Caki2 (cell line): ENCODE measurements at places on chromosomes 12 and 14.

DNA sequence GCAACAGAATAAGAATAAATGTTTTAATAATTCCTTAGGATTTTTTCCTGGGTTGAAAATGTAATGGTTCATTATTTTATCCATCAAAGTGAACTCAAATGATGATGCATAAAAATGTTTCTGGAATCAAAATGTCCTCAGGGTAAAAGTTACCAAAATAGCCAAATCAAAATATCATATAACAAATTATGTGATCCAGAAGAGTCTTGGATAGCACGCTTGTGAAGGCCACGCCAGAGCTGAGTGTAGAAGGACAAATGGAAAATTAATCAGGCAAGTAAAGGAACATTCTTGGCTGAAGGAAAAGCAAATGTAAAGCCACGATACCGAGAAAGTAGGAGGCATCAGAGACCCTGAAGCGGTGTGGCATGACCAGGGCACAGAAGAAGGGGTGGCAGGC is 169.2 kb downstream of the CAPZA3 start:
- no peak for DNase-seq

GRCh38 chr12:94511506-94511905 is 51.8 kb upstream of the CEP83 start:
- no peak for DNase-seq

- no peak for DNase-seq
Observed at GRCh38 chr14:57346741-57347140, 43.6 kb upstream of the NAA30 start.

- no peak for DNase-seq
Observed at GRCh38 chr14:87113286-87113685, 879.7 kb downstream of the GALC start.

DNA sequence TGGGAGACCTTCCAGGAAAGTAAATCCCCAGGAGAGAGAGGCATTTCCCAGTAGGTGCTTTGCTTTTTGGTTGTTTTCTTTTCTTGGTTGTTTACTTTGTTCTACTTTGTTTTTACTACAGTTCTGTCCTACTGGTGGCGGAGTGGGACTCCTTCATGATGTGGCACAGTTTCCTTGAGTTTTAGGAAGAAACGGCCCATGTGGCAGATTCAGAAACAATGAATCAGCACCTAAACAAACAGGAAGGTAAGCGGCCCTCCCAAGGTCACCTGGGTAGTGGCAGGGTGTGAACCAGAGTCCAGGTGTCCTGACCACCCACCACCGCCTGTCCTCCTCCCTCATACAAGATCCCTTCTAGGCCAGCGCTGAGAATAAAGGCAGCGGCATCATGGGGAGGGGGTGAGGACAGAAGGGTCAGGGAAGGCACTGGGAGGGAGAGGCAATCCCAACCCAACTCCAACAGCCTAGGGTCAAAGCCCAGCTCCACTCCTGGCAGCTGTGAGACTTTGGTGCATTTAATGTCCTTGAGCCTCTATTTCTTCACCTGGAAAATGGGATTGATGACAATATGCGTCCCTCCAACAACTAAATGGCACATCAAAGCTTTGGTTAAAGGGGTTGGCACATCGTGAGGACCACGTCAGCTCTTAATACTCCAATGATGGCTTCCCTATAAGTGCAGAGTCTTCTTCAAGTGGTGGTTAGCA is 111.5 kb upstream of the BCL2L14 start:
- DNase-seq: peak; percentile 16

DNA sequence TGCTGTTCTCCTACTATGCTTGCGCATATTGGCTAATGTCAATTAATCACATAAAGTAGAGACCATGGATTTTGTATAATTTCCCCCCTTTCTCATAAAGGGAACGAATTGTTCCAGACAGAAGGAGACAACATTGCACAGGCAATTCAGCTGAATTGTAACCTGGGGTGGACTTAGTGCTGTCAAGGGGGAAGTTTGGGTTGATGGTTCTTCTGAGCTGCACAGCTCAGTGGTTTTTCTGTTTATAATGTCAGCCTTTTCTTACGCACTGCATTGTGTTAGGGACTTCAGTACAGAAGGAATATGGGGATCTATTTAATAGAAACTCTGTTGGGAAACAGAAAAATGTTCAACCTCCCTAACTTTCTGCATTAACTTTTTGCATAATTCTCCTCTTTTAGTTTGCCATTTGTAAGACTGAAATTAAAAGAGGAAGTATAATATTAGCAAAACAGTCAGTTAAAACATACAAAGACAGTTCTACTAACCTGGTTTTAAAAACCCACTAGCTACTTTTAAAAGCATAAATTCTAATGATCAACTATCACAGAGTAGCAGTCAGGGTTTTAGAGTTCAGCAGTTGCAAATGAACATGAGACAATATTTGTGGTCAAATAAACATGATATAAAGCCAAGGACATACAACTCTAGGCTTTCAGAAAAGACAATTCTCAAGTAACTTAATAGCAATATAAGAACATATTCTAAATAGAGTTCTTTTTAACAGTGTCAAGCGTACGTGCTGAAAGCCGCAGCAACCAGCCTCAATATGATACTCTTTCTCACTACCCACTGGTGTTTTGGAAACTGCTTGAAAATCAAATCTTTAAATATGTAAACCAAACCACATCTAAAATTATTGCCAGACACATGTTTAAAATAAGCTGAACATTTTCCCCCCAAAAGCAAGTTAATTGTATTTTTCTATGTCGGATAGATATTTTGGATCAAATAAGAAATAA is 393.0 kb downstream of the FSCB start:
- no peak for DNase-seq

GRCh38 chr12:93699271-93700145 is 22.3 kb downstream of the CRADD start:
- DNase-seq: no peak

GRCh38 chr12:119699199-119699760 is 31.3 kb downstream of the PRKAB1 start:
- DNase-seq: peak; percentile 84

- no peak for DNase-seq
Observed at GRCh38 chr12:3964439-3964838, 91.2 kb upstream of the PARP11 start.

GRCh38 chr12:81888106-81888740 is 129.1 kb upstream of the PPFIA2 start:
- peak; percentile 93 for DNase-seq

DNA sequence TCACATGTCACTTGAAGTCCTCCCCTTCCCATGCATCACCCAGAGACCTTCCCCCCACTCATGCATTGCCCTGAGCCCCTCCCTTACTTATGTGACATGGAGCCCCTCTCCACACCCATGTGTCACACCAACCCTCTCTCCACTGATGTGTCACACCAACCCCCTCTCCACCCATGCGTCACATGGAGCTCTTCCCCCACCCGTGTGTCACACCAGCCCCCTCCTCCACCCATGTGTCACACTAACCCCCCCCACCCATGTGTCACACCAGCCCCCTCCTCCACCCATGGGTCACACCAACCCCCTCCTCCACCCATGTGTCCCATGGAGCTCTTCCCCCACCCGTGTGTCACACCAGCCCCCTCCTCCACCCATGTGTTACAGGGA is 30.4 kb downstream of the RTL1 start:
- no peak for DNase-seq

DNA sequence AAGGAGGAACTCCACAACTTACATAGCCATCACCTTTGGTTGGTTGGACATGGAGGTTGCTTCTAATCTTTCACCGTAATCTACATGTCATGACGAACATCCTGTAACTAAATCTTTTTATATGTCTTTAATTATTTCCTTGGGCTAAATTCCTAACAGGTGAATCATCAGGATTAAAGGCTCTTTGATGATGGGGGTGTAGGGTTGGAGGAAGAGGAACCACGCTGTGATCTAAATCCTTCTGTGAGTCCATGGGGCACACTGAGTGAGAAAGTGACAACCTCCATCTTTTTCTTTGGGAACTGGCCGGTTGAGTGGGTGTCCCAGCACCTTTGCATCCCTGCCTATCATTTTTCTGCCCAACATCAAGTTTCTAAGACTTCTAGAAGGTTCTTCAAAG is 31.1 kb upstream of the MAP1LC3B2 start:
- DNase-seq: peak; percentile 65

- DNase-seq: no peak
Observed at GRCh38 chr12:8420506-8420905, 35.3 kb upstream of the CLEC6A start.

DNA sequence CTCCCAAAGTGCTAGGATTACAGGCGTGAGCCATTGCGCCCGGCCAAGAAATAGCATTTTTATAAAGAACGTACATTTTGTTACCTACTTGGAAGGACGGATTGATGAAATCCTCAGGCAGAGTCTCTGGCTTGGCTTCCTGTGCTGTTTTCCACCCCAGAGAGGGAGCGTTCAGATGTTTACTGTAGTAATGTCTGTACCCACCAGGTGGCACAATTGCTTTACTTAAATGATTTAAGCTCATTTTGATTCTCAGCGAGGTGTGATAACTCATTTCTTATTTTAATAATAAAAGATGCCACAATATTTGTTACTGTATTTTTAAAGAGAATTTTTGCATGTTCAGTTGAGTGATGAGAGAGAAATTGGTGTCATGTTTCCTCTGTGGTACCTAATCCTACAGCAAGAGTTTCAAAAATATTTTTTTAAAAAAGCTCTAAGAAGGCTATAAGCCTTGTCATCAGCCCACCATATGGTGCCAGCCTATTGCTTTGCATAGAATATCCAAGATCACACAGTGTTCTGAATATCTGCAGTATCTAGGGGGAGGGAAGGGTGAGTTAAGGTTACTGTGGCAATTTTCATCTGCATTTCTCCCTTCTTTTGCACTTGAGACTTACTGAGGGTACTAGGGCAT is 82.6 kb upstream of the TRAF3 start:
- peak; percentile 43 for DNase-seq

DNA sequence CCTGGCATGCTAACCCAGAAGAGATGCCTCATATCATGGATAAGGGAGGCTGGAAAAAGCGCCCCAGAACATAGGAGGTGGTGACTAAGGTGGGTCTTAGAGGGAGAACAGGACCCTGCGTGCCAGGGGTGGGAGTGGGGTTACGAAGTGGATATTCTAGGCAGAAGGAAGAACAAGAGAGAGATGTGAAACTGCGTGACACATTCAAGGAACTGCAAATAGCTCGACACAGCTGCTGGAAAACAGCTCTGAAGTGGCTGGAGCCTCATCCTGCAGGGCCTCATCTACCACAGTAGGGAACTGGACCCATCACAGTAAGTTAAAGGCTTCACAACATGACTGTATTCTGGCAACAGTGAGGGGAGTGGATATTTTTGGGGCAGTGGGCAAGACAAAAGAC is 61.1 kb downstream of the RNF34 start:
- DNase-seq: no peak

DNA sequence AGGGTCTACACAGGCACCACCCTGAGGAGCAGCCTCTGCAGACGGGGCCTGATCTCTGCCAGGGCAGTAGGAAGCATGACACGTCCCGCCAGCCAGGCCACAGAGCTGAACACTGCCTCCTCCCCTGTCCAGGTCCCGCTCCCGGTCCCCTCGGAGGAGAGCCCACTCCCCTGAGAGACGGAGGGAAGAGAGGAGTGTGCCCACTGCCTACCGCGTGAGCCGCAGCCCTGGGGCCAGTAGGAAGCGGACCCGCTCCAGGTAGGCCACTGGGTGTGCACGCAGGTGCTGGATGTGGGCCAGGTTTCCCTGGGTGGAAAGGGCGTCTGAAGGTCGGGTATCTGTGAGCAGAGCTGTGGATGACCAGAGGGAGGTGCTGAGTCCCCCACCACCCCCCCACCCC is 41.9 kb upstream of the MMP17 start:
- DNase-seq: no peak

DNA sequence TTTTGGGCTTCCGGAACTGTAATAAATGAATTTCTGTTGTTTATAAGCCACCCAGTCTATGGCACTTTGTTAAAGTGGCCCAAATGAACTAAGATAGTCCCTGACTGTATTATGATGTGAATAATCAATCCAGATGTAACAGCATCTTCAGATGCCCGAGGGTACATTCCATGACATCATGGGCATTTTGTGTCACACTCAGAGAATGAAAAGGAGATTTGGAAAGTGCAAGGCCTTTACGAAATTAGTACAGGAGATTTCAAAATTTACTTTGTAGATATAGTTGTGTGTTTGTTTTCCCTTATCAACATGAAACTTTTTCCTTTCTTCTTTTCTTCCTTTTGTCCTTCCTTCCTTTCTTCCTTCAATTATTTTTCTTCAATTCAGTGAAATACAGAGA is 54.2 kb upstream of the AMIGO2 start:
- no peak for DNase-seq

DNA sequence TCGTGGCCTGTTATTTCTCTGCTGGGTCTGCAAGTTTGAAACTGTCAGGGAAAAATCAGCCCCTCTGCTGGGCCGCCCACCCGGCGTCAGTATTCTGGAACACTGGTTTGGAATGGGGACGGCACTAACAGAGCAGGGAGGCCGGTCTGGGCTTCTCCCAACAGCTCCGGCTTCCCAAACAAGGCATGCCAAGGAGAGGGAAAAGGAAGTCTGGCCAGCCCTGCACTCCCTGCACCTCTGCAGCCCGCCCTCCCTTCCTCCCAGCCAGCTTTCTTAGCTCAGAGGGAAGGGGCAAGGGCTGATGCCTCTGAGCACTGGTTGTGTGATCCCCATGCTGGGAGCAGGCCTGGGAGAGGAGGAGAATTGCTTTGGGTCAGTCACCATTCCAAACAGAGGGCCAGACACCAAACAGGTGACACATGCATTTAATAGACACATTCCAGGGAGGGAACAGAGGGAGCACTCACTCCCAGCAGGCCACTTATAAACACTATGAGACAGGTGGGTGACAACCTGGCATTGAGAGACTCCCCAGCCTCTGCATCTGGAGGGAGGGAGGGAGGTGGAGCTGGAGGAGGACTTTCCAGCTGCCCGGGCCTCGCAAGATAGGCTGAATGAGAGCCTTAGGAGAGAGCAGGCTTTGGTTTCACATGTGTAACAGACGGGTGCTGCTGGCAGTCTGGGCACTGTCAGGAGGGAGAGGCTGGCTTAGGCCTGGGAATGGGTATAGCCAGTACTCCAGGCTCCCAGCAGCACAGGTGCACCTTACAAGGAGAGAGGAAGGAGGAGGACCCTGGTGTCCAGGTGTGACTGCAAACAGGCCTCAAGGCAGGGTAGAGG is 10.3 kb downstream of the KRT75 start:
- no peak for DNase-seq

- no peak for DNase-seq
Observed at GRCh38 chr14:23787436-23787835, 151.3 kb downstream of the DHRS2 start.

- no peak for DNase-seq
Observed at GRCh38 chr14:88045705-88046104, 40.8 kb downstream of the GPR65 start.

GRCh38 chr12:82757656-82758055 is 71.0 kb downstream of the TMTC2 start:
- DNase-seq: no peak

DNA sequence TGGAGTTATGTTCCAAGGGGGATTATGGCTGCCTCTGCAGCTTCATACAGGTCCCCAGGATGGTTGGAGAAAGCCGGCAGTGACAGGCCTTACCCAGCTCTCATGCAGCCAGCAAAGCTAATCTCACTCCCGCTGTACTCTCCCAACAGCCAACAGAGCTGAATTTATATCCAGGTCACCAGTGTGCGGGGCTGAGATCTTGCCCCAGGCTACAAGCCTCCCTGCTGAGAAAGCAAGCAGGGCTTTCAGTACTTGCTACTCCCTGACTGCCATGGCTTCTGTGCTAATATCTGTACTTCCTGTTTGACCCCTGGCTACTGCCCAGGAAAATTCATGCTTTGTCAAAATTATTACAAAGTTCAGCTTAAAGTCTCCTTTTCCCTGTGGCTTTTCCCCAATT is 92.9 kb downstream of the ATP23 start:
- DNase-seq: no peak
